ENCODE measurements at places on chromosomes 5 and 9. TPM values are rescaled to one million over a fixed set of nuclear protein-coding genes. Genes with fewer than 3 reads are reported as not detected.

SLCO6A1 gene
- total RNA-seq, result 0.94 TPM

DNA sequence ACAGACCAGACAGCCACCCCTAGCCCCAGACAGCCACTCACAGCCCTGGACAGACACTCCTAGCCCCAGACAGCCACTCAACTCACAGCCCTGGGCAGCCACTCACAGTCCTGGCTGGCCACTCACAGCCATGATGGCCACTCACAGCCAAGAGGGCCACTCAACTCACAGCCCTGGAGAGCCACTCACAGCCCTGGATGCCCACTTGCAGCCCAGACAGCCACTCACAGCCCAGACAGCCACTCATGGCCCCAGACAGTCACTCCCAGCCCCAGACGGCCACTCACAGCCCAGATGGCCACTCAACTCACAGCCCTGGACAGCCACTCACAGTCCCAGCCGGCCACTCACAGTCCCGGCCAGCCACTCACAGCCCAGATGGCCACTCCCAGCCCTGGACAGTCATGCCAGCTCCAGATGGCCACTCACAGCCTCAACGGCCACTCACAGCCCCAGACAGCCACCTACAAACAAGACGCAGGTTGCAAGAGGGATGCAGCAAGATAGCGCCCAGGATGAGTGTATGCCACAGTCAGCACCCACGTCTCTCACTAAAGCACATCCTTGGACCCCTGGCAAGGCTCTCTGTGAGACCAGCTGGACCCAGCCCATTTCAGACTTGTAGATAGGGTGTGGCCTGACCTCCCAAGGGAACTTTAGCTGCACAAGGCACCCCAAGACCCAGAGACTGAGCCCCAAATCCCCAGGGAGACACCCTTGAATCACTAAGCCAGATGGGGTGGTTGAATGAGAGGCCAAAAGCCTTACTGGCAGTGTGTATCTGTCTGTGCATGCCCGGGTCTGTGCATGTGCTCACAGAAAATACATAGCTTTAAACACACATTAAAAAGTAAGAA lies 22.4 kb downstream of the ZDHHC11B start:
- no peak for DNase-seq

PPP3R2 gene
- not detected for total RNA-seq

DNA sequence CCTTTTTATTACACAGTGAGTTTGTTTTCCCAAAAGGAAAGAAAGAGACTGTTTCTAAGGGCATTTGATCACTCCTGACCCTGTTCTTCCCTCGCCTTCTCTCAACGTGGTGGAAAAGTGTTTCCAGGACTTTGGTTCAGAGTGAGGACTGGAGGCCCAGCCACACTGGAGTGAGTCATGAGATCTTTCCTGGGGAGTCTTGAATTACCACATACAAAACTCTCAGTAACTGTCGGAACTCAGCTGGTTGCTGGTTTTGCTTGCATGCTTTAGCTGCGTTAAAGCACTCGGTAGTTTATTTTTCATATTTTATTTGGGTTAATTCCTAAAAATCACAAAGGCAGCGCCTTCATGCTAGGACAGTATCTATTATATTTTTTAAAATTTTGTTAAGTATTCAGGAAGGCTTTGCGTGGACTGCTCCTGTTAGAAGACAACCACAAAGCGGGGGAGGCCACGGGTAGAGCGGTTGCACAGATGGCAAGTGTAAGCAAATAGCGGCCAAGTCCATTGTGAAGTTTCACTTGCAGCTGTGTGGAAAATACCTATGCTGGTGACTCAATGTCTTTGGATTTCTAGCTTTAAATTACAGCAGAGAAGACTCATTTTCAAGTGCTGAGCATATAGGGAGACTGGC lies 77.7 kb downstream of the ARSB start:
- DNase-seq, result peak; percentile 22

PTTG1 gene
- total RNA-seq, result 10.8 TPM

GRCh38 chr9:127949827-127950512 lies 12.3 kb upstream of the DPM2 start:
- peak; percentile 31 for DNase-seq

LCN10 gene
- total RNA-seq, result not detected

- no peak for DNase-seq
Measured at GRCh38 chr5:57499262-57500050, 16.8 kb upstream of the ACTBL2 start.

MRPS2 gene
- total RNA-seq, result 9.7 TPM

HAVCR1 gene
- 0.31 TPM for total RNA-seq

DNA sequence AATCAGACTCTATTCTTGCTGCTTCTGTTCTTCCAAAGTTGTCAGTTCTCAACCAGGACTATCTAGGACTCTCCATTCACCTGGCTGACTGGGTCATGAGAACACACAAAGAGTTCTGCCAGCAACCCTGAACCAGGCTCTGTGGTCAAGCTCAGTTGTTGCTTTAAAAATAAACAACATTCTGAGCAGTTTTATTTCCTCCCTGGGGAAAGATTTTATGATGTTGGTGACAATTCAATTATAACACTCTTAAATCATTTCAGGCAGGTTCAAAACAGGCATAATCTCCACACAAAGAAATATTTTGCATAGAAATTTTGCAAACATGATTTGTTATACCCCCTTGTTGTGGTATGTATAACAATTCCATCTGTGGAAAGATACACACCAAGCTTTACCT lies 36.0 kb downstream of the FTMT start:
- no peak for DNase-seq

DNA sequence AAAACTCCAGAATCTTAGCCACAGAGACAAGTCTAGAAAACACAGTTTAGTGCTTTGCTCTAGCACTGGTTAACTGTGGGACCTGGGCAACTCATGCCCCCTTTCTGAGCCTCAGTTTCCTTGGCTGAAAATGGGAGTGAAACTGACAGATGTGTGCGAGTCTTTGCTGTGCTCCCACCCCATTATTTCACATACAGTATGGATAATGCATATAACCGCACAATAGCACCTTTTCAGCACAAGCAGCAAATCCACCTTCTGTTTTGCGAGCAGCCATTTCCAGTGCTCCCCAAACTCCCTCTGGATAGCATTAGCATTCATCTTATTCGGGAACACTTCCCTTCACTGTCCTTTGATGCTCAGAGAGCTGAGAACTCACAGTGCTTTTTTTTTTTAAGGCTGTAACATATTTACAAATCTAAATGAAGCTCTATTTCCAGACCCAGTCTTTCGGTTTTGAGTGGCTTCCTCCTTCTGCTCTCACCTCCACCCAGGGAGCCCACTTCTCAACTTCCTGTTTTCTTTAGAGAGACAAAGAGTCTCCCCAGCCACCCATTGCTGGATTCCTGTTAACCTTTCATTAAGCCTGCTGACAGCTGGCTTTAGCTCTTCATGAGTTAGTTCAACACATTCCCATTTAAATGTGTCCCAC lies 49.2 kb downstream of the TIMD4 start:
- no peak for DNase-seq

DNA sequence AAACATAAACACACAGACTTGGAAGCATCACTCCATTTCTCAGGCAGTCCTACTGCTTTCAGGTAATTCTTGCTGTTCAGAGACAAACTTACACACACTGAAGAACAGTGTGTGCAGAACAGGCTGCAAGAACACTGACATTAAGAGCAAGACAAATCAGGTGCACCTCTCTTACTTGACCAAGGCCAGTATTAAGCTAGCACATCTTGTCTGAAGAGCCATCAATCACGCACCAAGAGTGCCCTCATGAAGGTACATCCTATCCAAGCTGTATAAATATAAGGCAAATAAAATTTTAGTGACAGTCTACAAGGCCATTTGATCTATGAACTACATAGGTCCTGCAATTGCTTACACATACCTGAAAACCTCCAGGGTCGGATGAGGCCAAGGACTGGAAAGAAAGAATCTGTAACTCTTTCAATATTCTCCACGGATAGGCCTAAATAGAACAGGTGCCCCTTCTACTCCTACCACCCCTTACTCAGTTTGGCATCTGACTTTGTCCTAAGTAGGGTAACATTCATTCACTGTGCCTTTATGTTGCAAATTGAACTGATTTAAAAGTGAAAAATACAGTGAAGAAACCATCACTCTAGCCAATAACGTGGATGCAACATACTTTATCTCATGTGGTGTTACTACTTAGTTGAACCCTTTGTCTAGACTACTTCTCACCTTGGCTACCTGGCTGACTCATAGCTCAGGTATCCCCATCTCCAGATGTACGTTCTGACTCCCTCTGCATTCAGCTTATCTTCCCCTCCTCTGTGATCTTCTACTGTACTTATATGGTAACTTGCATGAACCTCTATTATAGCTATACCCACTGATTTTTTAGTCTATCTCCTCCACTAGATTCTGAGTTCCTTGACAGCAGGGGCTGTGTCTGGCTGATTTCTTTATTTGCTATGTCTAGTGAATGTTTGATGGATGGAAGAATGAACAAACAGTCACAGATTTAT lies 256.3 kb downstream of the KIAA0825 start:
- no peak for DNase-seq

DNA sequence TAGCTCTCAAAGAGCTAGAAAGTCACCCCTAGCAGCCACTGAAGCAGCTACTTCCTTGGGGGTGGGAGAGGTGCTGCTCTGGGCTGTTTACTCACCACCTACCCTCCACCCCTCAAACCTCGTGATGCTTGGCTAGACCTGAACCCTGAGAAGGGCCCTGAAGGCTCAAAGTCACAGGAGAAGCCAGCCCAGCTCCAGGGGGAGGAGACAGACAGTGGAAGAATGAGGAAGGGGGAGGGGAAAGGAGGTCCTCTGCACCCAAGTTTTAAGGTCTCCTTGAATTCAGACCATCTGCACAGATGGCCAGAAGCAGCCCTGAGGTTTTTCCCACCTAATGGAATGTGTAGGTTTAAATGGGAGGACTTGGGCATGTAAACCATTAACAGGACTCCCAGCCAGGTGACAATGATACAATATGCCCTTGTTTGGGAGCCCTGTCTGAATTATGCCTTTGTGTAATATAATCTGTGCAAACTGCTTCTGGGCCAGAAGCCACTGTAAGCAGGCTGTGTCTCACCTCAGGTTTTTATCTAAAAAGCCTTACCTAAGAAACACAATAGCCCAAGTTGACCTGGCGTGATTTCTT lies 180.5 kb downstream of the PIK3R1 start:
- no peak for DNase-seq

GRCh38 chr9:27880156-27880555 lies 306.9 kb upstream of the C9orf72 start:
- no peak for DNase-seq

DNA sequence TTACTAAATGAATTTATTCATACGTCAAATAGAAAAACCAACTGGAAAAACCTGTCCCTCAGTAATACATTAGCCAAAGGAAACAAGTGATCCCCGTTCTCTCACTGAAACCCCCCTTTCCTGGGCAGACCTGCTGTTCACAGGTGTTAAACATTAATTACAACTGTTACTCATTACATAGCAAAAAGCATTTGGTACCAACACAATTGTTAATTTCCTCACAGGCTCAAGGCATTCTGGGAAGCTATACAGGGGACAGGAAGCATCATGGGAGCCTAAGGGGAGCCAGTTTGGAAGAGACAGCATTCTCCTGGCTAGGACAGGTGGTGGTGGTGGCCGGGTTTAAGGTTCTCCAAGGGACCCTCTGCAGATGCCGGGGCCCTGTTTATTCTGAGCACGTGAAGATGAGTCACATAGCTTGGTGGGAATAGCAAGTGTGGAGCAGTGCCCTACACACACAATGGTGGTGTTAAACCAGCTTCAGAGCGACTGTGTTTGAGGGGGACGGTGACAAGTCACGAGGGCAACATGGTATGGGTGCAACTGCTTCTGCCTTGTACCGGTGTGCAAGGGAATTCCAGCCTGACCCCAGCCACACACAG lies 62.6 kb upstream of the SLC25A51 start:
- no peak for DNase-seq

DNA sequence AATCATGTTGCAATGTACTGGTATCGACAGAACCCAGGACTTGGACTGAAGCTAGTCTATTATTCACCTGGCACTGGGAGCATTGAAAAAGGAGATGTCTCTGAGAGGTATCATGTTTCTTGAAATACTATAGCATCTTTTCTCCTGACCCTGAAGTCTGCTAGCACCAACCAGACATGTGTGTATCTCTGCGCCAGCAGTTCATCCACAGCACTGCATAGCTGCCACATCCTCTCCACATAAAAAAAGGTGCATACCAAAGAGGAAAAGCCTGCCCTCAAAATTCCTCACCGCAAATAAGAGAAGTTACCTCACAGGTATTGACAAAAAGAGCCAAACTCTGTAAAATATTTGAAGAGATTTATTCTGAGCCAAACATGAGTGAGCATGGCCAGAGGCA lies 99.5 kb upstream of the PRSS3 start:
- no peak for DNase-seq

- no peak for DNase-seq
Measured at GRCh38 chr9:136587944-136588662, 42.3 kb upstream of the NOTCH1 start.
